Natural killer cell (primary cell): ENCODE measurements at places on chromosomes 12 and 14. TPM values are rescaled to one million over a fixed set of nuclear protein-coding genes. Genes with fewer than 3 reads are reported as not detected.

Gene FGD6
- total RNA-seq = 1.5 TPM

DNA sequence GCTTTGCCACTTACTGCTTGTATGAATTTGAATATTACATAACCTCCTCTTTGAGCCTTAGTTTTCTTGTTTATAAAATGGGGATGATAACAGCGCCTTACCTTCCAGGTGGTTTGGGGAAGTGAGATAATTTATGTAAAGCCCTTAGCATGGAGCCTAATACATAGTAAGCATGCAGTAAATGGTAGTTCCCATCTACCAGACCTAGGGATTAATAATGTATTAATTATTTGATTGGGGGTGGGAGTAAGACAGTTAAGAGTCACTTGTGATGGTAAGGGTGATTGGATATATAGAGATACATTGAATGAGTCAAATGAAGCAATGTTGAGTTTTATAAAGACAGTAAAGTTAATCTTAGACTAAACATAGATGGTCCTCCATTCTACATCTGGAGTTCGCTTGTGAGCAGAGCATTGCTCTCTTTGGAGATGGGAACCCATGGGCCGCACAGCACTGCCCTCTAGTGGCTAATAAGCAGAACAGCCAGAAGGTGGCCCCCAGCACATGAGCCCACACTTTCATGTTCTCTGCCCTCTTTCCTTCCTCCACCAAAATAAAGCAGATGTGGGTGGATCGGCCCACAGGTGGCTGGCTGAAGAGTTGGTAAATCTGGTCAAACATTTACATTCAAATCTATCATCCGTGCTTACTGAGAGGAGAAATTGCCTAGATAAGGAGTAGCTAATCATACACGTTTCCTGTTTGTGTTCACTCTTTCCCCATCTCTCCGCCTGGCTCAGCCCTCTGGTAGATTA, 26.5 kb upstream of the TAMALIN start:
- peak; percentile 88 for DNase-seq

Gene IGFBP6
- 0.61 TPM for total RNA-seq

Gene NYNRIN
- 0.42 TPM for total RNA-seq

GRCh38 chr14:65423982-65424381, 11.5 kb downstream of the FUT8 start:
- no peak for DNase-seq

DNA sequence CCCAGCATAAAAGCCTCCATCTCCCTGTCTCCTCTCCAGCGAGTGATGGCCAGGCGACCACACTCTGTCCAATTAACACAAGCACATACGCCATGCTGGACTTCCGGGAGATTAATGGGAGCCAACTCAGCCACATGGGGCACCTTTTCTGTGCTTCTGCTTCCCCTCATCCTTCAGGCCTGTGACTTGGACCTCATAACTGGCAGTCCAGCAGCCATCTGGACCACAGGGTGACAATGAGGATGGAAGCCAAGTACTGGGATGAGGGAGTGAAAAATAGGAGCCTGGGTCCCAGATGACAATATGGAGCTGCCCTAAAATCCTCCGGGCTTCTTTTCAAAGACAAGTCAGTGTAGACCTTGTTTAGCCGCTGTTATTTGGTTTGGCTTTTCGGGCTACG, 12.8 kb downstream of the MAP3K9 start:
- DNase-seq = no peak

GRCh38 chr14:79502751-79503148, 708.6 kb downstream of the DIO2 start:
- DNase-seq = no peak

DNA sequence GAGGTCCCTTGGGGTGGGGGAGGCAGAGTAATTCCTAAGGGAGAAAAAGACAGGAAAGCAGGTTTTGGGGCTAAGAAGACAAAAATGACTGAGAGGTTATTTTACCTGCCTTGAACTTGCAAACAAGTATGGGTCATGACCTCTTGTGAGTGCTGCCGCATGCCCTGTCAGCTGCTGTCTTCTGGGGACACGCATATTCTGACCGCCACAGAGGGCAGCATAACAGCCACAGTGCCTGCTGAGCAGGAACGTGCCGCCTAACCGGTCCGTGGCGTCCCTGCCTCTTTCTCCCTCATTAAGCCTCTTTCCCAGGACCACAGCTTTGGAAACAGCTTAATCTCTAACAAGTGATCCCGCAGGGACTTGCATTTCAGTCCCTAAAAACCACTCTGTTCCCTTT, 51.3 kb upstream of the KCNA1 start:
- no peak for DNase-seq

DNA sequence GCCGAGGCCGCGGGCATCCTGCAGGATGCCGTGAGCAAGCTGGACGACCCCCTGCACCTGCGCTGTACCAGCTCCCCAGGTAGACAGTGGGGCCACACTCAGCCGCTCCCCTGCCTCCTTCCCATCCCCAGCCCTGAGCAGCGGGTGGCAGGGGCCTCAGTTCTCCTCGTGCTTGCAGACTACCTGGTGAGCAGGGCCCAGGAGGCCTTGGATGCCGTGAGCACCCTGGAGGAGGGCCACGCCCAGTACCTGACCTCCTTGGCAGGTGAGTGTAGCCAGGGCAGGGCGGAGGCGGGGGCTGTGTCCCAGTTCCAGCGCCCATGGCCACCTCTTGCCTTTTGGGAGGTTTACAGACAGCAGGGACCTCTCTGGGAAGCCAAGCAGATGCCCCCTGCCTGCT, 22.9 kb downstream of the HIP1R start:
- no peak for DNase-seq

GRCh38 chr12:55258303-55258702, 13.9 kb downstream of the OR6C74 start:
- DNase-seq = no peak

Gene AKAP3
- total RNA-seq = 1.00 TPM

- DNase-seq = no peak
Observed at GRCh38 chr12:127143020-127143419, 1124.0 kb upstream of the TMEM132C start.

GRCh38 chr12:30813525-30814294, 59.0 kb upstream of the CAPRIN2 start:
- DNase-seq = no peak

GRCh38 chr14:74475678-74476077, 17.4 kb downstream of the NPC2 start:
- no peak for DNase-seq

Gene MANSC4
- not detected for total RNA-seq
